ENCODE measurements at places on chromosomes 5 and 9.

DNA sequence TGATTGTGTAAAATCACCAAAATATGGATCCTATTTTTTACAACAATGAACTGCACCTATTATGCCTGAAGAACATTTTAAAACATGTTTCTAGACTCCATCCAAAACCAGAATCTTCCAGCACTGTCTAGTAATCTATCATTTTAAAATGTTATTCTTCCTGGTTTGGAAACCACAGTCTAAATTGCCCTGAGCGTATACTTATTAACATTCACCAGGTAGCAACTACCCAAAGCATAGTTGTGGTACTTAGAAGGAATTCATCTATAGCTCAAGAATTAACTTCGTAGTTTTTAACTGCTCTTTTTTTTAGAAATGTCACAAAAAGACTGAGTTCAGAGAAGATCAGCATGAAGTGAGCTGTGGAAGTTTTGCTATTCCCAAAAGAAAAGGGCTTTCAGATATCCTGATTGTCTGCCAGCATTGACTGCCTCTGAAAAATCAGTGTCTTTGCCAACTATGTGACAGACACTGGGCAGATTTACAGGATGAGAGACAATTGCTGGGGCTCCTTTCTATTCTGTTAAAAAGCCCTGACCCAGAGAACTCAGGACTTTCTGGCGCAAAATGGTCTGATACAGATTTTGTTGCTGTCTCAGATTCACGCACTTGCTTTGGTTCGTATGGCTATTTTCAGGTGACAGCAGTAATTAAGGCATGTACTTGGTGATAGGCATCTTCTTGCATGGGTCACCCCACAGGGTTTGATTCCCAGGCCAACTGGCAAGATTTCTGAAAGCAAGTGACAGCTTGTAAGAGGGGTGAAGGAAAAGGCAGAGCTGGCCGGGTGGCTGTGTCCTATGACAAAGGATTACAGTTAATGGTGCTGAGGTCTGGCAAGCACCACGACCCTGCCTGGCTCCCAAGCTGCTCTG, 152.5 kb upstream of the RAI14 start:
- no peak for DNase-seq

DNA sequence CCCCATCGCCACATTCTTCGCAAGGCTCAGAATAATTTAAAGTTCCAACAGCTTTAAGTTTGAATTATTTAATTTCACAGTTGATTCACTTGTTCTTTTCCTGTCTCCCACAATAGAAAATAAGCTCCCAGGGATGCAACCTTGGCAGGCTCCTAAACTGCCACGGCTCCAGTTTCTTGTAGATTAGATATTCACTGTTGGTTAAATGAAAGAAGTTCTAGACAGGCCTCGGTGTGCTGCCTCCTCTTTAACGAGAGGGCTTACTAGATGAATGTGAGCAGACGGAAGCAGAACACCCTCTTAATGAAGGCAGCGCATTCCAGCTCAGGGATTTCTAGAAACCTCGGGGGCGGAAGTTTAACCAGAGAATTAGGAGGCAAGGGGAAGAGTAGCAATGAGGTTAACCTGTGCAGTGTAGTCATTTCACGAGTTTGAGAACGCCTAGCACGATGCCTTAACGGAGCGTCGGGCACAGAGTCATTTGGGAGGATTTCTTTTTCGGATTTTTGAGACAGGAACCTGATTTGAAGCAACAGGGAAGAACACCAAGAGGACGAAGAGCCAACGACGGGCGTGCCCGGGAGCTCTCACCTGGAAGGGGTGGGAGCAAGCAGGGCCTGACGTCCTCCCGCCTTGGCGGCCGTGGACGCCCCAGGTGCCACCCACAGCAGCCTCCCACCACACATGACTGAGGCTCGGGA, 637 bp upstream of the SMC5 start:
- DNase-seq = no peak

- DNase-seq = no peak
Measured at GRCh38 chr9:113985968-113986585, 92.0 kb downstream of the AMBP start.

DNA sequence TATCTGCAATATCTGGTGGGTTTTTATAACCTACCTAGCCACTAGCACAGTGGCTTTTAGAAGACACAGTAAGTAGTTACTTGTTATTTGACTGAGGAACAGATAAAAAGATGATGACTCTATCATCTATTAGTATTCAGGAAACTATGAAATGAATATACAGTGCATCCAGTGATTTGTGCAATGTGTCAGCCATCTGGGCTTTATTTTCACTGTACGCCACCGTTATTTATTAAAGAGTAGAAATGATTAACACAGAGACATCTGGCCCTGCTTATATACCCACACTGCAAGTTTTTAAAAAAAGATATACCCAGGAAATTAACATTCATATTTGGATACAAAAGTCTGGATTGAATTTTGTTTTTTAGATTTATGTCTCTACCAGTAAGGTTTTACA, 408.4 kb downstream of the PDE4D start:
- DNase-seq = no peak

DNA sequence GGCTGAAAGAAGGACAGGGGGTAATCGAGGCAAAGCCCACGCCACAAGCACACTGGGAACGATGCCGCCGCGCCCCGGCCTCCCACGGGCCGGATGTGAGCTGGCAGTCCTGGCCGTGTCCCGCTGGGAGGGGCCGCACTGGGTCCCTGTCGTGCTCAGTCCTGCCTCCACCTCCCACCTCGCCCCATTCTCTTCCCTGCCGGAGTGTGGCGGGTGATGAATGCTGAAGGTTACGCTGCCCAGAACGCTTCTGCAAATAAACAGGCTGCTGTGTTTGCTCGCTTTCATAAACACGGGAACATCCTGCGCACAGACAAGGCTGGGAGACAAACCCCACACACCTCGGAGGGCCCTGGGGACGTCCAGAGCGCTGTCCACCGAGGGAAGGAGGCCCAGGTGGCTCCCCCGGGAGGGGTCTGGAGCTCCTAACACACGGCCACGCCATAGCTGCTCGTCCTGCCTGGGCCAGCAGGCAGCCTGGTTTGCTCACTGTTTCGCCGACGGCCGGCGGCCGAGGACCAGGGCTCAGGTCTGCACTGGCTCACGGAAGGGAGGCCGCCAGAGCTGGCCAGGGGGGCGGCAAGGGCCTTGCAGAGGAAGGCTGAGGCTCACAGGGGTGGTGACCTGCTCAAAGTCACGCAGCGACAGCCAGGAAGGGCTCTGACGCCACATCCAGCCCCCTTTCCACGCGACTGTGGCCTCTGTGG, 2.3 kb downstream of the DNLZ start:
- DNase-seq = no peak

DNA sequence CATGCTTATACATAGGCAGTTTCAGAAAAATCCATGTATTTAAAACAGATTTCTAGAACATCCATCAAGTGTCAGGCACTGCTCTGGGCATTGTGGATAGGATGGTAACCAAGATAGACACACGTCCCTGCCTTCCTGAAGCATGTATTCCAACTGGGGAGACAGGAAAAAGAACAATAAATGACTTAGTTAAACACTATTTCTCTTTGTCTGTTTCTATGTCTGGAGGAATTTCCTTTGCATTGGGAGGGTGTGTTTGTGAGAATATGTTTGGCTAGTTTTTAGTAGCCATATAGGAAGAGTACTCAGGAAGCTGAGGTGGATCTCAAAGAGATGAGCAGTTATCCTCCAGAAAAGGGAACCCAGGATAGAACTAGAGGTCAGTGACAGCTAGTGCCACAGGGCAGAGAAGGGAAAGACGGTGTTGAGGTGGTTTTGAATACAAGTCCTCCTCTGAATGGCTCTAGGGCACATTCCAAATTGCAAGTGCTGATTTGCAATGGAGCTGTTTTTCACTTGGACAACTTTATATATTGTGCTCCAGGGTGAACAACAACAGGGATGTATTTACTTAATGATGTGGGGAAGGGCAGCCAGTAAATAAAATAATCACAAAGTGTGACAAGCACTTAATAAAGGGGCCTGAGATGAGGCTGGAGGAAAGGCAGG, 144.7 kb upstream of the SHB start:
- DNase-seq = no peak

- DNase-seq = no peak
Measured at GRCh38 chr9:120071760-120072159, 508.2 kb downstream of the CDK5RAP2 start.

DNA sequence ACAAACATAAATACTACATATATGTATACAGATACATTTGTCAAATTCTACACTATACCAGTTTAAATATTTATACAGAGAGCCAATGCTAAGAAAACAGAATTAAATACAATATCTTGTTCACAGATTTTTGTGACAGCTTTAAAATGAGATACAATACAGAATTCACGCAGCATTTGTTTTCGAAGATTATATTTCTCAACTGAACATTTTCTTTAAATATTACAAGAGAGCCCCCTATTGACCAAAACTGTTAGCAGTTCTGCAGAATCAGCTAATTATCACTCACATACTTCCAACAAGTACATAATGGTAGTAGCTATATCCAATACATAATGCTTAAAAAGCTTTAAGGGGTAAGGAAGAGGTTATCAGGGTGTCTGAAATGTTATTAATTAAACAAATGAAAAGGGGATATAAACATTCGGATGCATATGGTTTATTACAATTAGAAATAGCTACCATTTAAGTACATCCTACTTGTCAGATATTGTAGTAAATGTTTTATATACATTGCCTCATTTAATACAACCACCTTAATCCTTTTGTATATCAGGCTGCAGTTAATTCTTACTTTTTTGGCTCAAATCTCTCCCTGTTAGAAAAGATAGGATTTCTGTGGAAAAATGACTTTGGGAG, 31.7 kb downstream of the ZDHHC21 start:
- no peak for DNase-seq

- DNase-seq = no peak
Measured at GRCh38 chr9:105399117-105399516, 48.7 kb upstream of the FSD1L start.

DNA sequence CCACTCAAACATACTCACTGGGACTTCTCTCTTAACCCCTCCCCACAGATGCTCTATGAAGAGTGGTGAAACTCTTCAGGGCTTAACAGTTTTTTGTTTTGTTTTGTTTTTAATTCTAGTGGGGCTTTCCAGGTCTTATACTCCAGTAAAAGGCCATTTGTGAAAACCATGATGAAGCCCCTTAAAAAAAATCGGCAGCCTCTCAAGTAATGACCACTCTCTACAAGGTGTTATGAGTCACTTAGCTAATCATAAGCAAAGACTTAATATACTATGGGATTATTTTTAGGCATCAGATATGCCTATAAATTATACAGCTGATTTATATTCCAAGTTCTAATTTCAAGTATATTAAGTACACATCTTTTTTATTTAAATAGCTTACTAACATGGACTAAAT, 607.9 kb downstream of the RAB3C start:
- DNase-seq = no peak

GRCh38 chr5:176679365-176680225, 32.3 kb downstream of the TSPAN17 start:
- DNase-seq = no peak

- DNase-seq = no peak
Measured at GRCh38 chr5:170519549-170519948, 15.7 kb downstream of the KCNIP1 start.

- no peak for DNase-seq
Measured at GRCh38 chr5:54673523-54674225, 156.1 kb downstream of the SNX18 start.

DNA sequence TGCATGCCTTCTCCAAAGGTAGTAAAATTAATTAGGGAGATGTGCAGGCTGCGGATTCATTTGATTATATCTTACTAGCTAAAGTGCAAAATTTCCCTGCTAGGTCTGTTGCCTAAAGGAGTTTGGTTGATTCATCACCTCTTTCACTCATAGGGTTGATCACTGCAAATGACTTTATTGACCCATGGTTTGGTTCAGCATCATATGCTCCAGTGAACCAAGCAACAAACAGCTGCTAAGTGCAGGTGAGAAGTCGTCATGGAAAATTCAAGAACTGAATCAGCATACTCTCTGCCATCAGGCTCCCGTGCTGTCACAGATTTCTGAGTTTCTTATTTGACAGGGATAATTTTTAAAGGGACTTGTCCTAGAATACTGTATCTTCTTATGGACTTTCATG, 571.8 kb upstream of the CDH18 start:
- no peak for DNase-seq

DNA sequence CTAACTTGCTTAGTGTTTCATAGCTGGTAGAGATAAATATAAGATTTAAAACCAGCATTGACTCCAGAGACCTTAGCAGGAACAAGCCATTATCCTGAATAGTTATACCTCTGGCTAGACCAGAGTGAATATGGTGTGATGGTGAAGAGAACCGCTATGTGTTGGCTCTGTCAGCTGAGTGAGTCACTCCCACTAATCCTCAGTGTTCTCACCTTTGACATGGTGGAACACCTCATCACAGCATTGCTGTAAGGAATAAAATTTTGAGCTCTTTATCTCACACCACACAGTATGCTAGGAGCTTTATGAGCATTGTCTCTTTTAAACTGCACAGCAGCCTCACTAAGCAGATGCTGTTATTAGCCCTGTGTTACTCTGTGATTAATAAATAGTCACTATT, 90.7 kb upstream of the DHFR start:
- no peak for DNase-seq

DNA sequence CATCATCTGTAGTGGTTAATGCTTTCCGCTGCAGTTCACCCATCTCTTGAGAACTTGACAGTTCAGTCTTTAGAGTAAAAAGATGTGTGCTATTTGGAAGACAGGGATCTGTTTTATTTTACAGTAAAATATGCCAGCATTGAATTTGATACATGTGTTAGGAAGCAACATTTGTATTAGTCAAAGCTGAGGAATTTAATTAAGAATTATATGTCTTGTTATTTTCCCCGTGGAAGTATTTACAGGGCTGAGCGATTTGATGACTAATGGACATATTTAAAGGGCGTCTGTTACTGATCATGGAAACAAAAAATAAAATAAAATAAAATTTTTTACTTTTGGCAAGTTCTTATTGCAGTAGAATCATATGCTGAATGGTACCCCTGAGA, 101.3 kb downstream of the PAM start:
- DNase-seq = no peak

DNA sequence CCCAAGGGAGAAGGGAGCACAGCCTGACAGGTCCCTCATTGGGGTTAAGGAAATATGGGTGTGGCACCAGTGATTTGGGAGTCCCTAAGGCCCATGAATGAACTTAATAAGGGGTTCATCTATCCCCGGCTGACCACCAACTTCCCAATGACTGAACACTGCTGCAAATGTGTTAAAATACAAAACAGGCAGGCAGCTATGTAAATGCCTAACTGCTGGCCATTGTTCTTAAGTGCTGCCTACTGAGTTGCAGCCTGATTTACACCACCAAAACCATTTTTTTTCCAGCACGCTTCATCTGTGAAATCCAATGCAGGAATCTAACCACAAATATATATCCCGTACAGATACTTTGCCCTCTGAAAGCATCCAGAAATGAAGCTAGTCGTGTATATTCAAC, 478.5 kb downstream of the PTPRD start:
- no peak for DNase-seq

DNA sequence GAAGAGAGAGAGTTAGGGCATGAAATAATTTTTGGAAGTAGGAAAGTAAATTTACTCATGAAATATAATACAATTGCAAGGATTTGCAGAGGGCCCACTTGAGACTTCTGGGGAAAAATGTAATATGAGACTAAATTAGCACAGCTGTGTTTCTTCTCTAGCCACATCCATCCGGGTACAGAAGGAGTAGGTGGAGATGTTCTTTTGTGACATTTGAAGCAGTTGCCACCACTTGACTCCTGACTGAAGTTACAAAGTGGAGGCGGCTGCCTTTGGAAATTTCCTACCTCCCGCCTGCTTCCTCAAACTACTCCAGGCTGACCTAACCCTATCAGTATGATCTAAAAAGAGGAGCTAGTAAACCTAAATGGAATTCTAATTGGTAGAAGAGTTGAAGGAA, 58.1 kb upstream of the SHISAL2B start:
- no peak for DNase-seq

GRCh38 chr5:18197734-18198133, 563.5 kb downstream of the TAF11L14 start:
- no peak for DNase-seq

All from D721Med (cell line).